Placental epithelial cell (primary cell): ENCODE measurements at places on chromosomes 4 and X. TPM values are rescaled to one million over a fixed set of nuclear protein-coding genes. Genes with fewer than 3 reads are reported as not detected.

Gene F8A3
- total RNA-seq: 0.79 and 3.9 TPM in 2 replicates

Gene CENPVL2
- not detected in 2 replicates for total RNA-seq

Gene ARHGEF6
- under 0.01 TPM in 2 replicates for total RNA-seq

Gene SSX4
- total RNA-seq: not detected in 2 replicates

Gene AMBN
- total RNA-seq: not detected in 2 replicates

Gene LRP2BP
- total RNA-seq: 0.98 and 1.2 TPM in 2 replicates

Gene LIAS
- total RNA-seq: 8.1 and 18.1 TPM in 2 replicates

Gene WNK3
- total RNA-seq: 4.6 and 4.7 TPM in 2 replicates

Gene SLC2A9
- 0.22 and 0.39 TPM in 2 replicates for total RNA-seq

Gene FAM47A
- not detected in 2 replicates for total RNA-seq

Gene DCLK2
- total RNA-seq: 0.22 and 0.39 TPM in 2 replicates

Gene TMEM47
- 3.5 and 4.3 TPM in 2 replicates for total RNA-seq

Gene ANOS1
- 2.4 and 7.6 TPM in 2 replicates for total RNA-seq

Gene MAB21L2
- total RNA-seq: not detected in 2 replicates

Gene CFAP47
- total RNA-seq: under 0.01 TPM in 2 replicates

Gene MGARP
- 0.79 and 1.4 TPM in 2 replicates for total RNA-seq

Gene MAOB
- total RNA-seq: not detected in 2 replicates

Gene CXCL3
- total RNA-seq: not detected in 2 replicates

Gene SMIM14
- total RNA-seq: 22.8 and 53.8 TPM in 2 replicates

Gene SMIM31
- total RNA-seq: not detected in 2 replicates
